Activated CD8-positive, alpha-beta memory T cell treated with anti-CD3 and anti-CD28 coated beads, Interleukin-2, amount 10 ng/mL, durations not matched to agents 7 days and 5 days (primary cell): ENCODE measurements at places on chromosomes 16 and 17.

- no peak for DNase-seq
These were observed 108.3 kb downstream of the ZNF423 start for GRCh38 chr16:49747654-49748053.

DNA sequence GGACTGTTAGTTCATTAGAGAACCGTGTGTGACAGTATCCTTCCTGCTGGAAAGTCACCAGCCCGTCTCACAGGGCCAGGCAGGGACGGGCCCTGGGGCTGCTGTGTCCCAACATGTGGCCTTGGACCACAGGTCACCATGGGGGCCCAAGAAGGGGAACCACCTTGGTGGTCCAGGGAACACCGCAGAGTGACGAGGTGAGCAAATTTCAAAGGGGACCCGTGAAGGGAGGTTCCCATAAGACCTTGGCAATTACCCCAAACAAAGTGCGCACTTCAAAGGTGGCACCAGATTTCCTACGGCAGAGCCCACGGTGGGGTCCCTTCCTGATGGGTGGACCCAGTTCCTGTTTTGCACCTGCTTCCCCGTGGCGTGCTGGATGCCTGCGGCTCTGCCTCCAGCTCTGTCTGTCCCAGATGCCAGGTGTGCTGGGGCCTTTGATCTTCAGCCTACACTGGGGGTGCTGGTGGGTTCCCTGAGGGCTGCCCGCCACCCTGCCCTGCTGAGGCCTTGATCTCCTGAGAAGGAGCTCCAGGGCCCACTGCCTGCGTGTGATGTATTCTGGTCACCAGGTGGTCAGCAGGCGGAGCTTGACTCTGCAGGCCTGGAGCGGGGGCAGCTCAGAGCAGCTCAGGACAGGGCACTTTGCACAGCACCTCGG, 27.0 kb downstream of the SLC7A5 start:
- no peak for DNase-seq

- no peak for DNase-seq
These were observed 11.6 kb downstream of the ZSCAN10 start for GRCh38 chr16:3087243-3088235.

GRCh38 chr16:23055481-23055880, 93.8 kb downstream of the USP31 start:
- no peak for DNase-seq

DNA sequence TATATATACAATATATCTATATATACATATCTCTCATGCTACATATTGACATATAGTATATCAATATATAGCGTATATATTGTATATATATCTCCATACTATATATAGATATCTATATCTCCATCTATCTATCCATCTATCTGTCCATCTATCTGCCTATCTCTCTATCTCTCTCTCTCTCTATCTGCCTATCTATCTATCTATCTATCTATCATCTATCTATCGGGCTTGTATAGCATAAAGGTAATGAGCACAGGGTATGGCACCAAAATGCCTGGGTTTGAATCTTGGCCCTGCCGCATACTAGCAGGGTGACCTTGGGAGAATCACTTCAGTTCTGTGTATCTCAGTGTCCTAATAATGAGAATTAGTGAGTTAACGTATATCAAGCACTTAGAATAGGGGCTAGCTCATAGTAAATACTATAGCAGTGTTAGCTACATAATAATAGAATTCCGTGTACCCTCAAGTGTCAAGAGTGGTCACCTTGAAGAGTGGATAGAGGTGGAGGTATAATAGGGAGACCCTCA, 1.5 kb downstream of the ST6GALNAC1 start:
- no peak for DNase-seq

DNA sequence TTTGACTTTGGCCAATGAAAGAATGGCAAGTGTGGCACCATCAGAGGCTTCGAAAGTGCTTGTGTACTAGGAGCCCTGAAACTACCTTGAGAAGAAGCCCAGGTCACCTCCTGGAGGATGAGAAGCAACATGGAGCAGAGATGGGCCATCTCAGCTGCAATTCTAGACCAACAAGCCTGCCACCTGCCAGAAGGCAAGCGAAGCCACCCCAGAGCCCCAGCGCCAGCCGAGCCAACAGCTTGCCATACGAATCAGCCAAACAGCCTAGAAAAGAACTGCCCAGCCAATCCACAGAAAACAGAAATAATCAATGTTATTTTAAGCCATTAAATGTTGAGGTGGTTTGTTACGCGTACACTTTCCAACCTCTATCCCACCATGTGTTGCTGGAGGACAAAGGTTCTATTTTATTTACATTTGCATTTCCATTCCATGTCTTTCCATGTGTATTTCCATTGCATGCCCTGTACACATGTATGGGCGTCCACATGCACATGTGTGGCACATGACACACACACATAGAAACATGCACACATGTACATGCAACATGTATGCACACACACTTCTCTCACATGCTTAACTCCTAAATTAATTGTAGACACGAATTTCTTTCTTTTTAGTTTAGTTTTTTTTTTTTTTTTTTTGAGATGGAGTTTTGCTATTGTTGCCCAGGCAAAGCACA, 144.3 kb upstream of the TNRC6C start:
- no peak for DNase-seq

DNA sequence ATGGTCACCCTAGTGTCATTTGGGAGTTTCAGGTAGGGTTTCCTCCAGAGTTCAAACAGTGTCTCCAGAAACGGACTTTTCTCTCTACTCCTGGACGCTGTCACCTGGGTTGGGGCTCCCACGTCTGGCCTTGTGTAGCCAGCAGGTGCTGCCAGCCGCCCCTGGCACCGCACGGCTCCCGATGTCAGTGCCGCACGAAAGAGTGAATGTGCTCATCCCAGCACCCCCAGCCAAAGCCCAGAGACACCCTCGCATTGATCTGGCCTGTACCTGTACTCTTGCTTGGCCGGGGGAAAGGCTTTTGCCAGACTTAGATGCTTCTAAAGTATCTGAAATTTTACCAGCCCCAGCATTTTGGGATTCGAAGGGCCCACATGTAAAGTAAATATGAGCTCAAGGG, 351.9 kb downstream of the C16orf95 start:
- no peak for DNase-seq

DNA sequence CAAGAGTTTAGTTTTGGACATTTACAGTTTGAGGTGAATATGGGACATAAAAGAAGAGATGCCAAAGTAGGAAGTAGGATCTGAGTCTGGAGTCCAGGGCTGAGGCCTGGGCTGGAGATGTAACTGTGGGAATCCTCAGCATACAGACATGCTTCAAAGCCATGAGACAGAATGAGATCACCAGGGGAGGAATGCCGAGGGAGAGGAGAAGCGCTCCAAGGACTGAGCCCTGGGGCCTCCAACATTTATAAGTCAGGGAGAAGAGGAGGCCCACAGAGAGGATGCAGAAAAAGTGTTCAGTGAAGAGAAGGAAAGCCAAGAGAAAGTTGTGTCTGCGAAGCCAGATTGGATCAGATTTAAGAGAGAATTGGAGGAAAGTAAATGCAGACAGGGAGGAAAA, 277.5 kb upstream of the MYOCD start:
- DNase-seq: no peak

DNA sequence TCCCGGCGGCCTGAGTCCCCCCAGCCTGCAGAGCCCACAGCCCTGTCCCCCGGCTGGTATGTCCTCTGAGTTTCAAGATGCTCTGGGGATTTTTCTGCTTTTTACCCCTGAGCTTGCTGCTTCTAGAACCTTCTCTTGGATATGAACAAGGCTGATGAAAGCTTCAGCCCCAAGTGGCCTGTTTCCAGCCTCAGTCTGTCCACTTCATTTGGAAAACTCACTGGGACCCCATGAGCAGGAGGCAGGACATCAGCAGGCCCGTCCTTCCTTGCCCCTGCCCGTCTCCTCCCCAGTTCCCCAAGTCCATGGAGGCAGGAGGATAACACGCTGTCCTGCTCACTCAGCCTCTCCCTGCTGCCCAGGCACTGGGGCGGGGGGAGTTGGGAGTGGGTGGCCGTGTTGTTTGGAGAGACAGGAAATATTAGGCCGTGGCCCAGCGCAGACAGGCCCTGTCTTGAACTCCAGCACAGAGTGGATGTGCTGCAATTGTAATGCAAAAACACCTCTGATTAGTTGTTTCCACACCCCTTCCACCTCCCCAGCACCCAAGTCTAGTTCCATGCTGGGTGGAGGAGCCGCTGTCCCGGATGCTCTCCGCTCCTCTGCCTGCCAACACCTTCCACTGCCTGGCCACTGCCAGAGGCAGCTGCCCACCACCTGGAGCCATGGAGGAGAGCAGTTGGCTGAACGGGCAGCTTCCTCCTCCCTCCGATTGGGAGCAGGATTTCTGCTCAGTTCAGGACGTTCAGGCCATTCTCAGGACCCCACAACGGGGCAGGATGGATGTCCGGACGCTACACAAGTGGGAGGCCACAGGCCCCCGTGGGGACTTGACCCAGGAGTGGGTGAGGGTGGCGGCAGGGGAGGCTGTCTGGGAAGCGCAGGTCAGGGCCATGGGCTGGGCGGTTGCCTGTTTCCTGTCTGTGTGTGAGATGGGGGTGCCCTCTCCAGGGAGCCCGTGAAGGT, 216.9 kb upstream of the GSE1 start:
- no peak for DNase-seq

DNA sequence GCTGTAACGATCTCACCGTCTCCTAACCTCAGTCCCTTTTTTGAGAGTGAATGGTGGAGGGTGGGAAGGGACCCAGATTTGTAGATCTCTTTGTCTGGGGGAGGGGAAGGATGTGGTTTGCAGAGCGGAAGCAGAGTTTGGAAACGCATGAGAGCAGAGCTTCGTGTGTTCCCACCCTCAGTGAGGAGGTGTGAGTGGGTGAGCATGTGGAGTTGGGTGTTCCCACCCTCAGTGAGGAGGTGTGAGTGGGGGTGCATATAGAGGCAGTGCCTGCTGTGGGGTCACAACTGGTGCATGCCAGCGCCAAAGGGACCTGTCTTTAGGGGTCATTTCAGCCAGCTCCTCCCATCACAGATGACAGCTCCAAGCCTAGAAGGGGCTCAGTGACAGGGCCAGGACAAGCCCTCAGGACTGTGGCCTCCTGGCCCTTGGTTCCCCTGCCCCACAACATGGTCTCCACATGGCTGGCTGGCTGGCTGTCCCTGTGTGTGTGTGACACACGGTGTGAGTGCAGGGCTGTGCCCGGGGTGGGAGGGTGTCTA, 1.8 kb upstream of the CISD3 start:
- DNase-seq: peak; percentile 88

GRCh38 chr17:2723997-2724783, 12.6 kb upstream of the CLUH start:
- DNase-seq: no peak

- peak; percentile 61 for DNase-seq
These were observed at the start of gene SRCIN1 for GRCh38 chr17:38605841-38606645. Gene SRCIN1, minus strand, starts transcription at chr17:38605952. Its CDS starts 247 bp downstream, at chr17:38605705.

DNA sequence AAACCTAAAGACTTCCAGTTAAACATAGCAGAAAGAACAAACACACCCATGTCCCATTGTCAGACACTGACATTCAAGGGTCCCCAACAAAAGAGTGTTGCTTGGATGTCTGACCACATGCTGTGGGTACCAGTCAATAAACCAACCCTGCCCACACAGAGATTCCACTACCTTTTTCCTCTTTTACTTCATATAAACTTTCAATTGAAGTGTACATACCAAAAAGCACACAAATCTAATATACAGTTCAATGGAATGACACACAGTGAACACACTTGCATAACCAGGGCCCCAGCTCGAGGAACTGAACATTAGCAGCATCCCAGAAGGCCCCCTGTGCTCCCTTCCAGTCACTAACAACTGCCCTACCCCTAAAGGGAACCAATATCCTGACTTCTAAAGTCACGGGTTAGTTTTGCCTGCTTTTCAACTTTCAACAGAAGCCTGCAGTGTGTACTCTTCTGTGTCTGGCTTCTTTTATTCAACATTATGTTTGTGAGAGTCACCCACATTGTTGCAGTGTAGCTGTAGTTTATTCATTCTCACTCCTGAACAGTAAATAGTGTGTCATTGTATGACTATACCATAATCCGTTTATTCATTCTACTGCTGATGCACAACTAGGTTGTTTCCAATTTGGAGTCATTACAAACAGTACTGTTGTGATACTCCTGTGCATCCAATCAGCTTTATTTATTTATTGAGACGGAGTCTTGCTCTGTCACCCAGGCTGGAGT, 18.0 kb downstream of the CFDP1 start:
- DNase-seq: no peak

- DNase-seq: no peak
These were observed 125.7 kb downstream of the XYLT1 start for GRCh38 chr16:17345043-17345442.

- DNase-seq: no peak
These were observed 273.8 kb downstream of the FOXL1 start for GRCh38 chr16:86852135-86852534.

GRCh38 chr17:34865716-34866115, 95.5 kb downstream of the CCT6B start:
- DNase-seq: no peak

GRCh38 chr16:84137287-84137686, 7.7 kb downstream of the HSDL1 start:
- no peak for DNase-seq

- DNase-seq: no peak
These were observed 3.2 kb upstream of the HAP1 start for GRCh38 chr17:41737680-41738023.

DNA sequence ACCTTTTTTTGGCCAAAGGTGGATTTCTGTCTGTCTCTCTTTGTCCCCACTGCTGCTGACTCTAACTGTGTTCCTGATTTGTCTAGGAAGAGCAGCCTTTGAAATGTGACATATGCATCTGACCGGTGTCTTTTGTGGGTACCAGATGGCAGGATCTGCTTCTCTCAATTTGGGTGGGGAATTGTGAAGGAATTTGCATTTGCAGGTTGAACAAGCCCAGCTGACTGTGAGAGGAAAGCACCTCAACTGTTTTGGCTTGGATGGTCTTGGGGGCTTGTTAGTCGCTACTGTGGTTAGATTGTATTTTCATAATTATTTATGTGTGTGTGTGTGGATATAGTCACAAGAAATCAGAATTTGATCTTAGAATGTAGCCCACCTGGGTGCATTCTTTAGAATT, 37.7 kb upstream of the LCMT1 start:
- no peak for DNase-seq

- DNase-seq: no peak
These were observed 152.5 kb downstream of the MRTFB start for GRCh38 chr16:14223632-14224031.

DNA sequence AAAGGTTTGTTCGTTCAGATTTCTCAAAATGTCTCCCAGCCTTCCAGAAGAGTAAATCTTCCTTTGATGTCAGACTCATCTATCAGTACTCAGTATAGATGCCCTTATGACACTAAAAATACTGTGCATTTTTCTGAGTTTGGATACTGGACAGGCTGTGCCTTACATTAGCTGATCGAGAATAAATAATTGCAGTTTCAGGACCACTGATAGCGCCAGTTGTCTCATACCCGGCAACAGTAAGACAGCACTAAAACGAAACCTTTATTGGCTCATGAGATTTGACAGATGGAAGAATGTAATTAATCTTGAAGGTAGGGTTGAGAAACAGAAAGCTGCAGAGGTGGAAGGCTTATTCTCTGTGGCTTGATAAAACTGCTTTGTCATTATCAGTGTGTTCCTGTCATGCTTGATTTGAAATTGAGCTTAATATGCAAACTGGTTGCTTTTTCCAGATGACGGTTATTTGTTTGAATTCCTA, 1.2 kb downstream of the ATP6V0A1 start:
- DNase-seq: peak; percentile 43
